ENCODE measurements at places on chromosomes 3 and 15. TPM values are rescaled to one million over a fixed set of nuclear protein-coding genes. Genes with fewer than 3 reads are reported as not detected.

Gene RAB43
- total RNA-seq: 95.2 TPM

Gene WDR72
- total RNA-seq: not detected

Gene GOLGA8Q
- total RNA-seq: 0.13 TPM

Gene GPR160
- 1.8 TPM for total RNA-seq

Gene CISH
- 0.38 TPM for total RNA-seq

Gene GOLGA6L9
- total RNA-seq: 0.51 TPM

Gene TBC1D23
- total RNA-seq: 30.2 TPM

Gene EXD1
- under 0.01 TPM for total RNA-seq

Gene MAGEL2
- not detected for total RNA-seq

Gene PLA2G4E
- not detected for total RNA-seq

Gene IL17RE
- 0.13 TPM for total RNA-seq

Gene NMB
- total RNA-seq: 6.0 TPM

Gene SNTN
- total RNA-seq: not detected

Gene CCRL2
- 1.3 TPM for total RNA-seq

Gene SPG21
- 52.0 TPM for total RNA-seq

Gene ATP13A4
- total RNA-seq: 0.13 TPM

Gene EPHB3
- 0.13 TPM for total RNA-seq

Gene GOLGA6L7
- not detected for total RNA-seq

Gene C3orf49
- not detected for total RNA-seq

All from dermis microvascular lymphatic vessel endothelial cell (primary cell).